Central memory CD4-positive, alpha-beta T cell (primary cell): ENCODE measurements at places on chromosomes 2 and 18.

- no peak for DNase-seq
Observed at GRCh38 chr2:2121887-2122286, 209.2 kb downstream of the MYT1L start.

- DNase-seq, result no peak
Observed at GRCh38 chr18:40006634-40007033, 1948.4 kb upstream of the PIK3C3 start.

GRCh38 chr2:237731663-237732062 lies 66.9 kb upstream of the RBM44 start:
- no peak for DNase-seq

DNA sequence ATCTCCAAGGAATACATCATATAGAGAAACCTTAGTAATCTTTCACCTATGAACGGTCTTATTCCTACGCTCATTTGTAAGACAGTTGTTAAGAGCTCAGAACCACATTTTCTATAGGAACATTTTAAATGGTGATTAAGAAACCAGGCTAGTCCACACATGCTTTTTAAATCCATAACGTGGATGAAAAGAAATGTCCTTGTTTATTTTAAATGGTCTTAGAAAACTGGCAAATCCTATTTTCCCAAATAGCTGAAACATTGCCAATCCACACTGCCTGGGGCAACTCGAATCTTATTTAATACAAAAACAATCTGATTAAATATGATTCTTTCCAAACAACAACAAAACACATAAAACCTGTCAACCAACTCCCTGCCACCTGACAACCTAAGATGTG lies 23.7 kb downstream of the METTL8 start:
- DNase-seq, result no peak

- no peak for DNase-seq
Observed at GRCh38 chr2:105640246-105640645, 104.5 kb upstream of the NCK2 start.

GRCh38 chr2:177553176-177553884 lies 160.8 kb downstream of the AGPS start:
- DNase-seq, result no peak

- no peak for DNase-seq
Observed at GRCh38 chr2:24571828-24572442, 80.9 kb downstream of the NCOA1 start.

DNA sequence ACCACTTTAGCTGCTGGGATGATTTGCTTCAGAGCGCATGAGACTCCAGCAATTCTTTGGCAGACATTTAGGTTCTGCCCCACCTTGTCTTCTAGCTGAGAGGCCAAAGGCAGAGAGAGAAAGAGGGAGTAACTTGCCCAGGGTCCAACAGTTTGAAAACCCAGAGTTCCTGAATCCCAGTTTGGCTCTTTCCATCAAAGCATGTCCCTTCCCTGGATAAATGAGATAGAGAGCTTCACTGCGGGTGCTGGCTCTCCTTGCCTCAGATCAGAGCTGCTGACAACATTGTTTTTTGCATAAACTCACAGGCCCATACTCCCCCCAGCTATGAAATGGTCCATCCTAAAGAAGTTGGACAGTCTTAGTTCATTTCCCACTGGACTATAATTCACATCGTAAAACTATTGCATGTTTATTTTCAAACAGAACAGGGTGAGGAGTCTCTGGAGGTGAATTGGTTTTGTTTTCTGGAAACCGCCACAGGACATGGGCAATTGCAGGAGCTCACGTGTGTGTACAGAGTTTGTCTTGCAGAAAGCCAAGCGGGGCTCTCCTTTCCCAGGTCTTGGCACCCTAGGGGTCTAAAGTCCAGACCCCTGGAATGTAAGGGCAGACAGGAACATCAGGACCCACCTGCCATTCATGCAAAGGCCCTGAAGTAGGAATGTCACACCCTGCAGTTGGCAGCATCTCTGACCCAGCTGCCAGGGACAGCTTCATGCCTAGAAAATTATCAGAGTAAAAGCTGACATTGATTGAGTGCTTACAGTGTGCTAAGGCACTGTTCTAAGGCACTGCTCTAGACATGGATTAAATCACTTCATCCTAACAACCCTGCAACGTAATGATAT lies 25.0 kb upstream of the SLC14A2 start:
- no peak for DNase-seq

DNA sequence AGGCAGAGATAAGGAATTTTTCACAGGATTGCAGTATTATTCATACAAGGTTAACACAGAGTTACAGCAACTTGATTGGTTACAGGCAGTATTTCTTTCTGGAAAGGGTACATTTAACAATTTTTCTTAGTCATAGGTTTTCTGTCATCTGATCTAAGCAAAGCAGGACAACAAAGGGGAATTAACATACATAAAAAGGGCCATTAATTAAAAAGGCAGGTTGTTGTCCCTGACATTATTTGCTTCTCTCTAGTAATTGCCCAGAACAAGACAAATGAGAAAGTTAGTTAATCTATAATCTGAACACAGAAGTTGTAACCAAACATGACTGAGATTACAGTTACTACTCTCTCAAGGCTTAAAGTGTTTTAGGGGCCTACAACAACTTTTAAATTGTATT lies 291.4 kb upstream of the LRRTM4 start:
- no peak for DNase-seq

- DNase-seq, result no peak
Observed at GRCh38 chr2:25174192-25174861, 5.9 kb upstream of the POMC start.
